ENCODE measurements at places on chromosomes 2 and 18.

DNA sequence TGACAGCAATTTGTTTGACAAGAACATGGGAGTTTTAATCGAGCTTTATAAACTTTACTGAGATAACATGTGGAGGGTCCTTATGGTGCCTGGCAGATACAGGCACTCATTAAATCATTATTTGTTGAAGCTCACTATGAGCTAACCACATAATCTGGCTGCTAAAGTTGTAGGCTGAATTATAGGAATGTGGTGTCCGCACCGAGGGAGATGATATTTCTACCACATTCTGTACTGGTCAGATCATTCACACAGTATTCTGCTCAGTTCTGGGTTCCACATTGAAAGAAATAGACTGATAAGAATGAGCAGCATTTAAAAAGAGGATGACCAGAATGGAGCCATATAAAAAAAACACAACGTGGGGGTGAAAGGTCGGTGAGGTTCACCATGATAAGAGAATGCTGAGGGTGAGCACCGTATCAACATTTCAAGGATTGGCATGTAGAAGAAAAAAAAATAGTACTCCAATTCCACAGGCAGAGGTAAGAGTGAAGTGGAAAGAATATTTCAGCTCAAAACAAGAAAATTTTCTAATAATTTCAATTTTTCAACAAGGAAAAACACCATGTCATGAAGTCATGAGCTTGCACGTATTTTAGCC lies 54.4 kb downstream of the TMEFF2 start:
- no peak for DNase-seq

GRCh38 chr2:62415019-62415431 lies 91.0 kb downstream of the TMEM17 start:
- DNase-seq = no peak

- DNase-seq = no peak
These were observed 56.3 kb downstream of the ZNF521 start for GRCh38 chr18:25295624-25296138.

- no peak for DNase-seq
These were observed 102.7 kb downstream of the SETBP1 start for GRCh38 chr18:44783371-44783770.

- no peak for DNase-seq
These were observed 82.3 kb downstream of the ACVR2A start for GRCh38 chr2:147927053-147927588.

- no peak for DNase-seq
These were observed 147.2 kb downstream of the TMEFF2 start for GRCh38 chr2:192047315-192048107.

GRCh38 chr2:27720004-27720551 lies 51.4 kb upstream of the MRPL33 start:
- DNase-seq = no peak

GRCh38 chr2:238120463-238121298 lies 17.8 kb upstream of the KLHL30 start:
- no peak for DNase-seq

DNA sequence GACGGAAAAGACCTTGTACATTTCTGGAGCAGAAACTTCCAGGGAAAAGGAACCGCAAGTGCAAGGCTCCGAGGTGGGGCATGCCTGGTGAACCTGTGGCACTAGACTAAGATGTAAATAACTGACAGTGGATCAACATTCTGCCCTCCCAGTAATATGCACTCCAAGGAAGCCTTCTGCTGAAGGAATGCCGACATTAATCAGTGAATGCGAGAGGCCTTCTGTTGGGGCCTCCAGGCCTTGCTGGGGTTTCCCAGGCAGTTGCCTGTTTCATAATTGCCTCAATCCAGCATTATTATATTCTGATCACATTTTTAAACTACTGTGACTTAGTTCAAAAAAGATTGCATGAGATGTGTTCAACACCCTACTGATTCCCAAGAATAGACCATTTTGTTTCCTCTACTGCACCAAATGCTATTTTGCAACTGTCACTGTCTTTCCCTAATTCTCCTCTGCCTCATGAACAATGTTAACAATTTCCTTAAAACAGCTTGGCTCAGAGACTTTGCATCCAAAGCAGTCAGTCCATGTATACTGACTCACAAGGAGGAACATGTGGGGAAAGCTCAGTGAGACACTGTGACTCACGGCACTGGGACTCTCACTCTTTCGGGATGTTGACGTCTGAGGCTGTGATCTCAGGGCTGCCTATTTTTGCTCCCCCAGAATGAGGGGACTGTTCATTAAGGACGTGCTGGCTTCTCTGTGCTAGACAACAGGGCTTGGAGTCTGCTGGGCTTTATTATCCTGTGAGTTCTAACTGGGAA lies 10.5 kb upstream of the DSG2 start:
- DNase-seq = no peak

- DNase-seq = peak; percentile 81
These were observed 115.7 kb upstream of the OSR1 start for GRCh38 chr2:19474128-19474527.

Data from stimulated activated naive CD4-positive, alpha-beta T cell (primary cell).